ENCODE measurements at places on chromosomes 6 and 20.

GRCh38 chr6:108302386-108302785, 7.5 kb downstream of the AFG1L start:
- no peak for DNase-seq

GRCh38 chr20:17651760-17652388, 30.2 kb downstream of the RRBP1 start:
- DNase-seq, result no peak

DNA sequence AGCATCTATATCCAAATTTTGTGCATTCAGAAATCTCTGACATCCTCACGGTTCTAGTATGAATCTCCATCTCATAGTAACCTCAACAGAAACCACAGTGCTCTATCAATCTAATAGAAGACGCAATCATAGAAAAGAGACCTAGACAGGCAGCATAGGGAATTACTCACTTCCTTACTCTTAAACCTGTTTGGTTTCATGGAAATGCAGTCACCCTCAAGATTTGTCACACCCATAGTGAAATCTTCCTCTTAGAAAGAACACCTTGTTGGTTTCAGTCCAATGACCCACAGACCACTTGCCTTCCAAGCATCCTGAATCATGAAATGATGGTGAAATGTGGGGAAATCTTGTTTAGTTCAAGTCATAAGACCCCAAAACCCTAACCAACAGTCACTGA, 166.1 kb upstream of the PRDM1 start:
- no peak for DNase-seq

DNA sequence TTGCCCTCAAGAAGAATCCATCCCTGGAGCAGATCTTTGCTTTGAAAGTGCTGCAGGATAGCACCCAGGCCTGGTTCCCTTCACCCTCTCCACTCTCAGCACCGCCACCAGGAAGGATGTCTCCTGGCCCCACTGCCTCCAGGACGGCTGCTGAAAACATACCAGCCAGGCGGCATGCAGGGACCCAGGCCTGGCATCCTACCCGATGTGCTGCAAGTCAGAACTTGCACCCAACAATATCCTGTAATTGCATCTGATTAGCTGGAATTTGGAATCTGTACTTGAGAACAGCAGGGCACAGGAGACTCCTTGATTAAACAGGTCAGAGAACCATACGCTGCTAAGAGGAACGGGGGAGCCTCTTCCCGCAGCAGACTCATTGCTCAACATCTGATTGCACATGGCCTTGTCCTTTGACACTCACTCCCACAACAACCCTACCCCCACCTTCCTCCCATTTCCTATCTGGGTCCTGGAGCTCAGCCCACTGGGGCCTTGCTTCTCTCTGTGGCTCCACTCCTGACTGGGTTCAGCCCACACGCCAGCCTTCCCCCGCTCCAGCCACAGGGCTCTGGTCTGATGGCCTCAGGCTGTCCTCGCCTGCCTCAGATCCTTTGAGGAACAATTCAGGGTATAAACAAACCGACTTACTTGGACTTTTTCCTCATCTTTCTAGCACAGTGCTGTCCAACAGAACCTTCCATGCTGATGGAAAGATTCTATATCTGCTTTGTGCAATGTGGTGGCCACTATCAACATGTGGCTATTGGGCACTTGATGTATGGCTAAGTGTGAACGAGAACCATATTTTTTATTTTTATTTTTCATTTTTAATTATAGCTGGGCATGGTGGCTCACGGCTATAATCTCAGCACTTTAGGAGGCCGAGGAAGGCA, 78.0 kb downstream of the FGD2 start:
- DNase-seq, result peak; percentile 23

DNA sequence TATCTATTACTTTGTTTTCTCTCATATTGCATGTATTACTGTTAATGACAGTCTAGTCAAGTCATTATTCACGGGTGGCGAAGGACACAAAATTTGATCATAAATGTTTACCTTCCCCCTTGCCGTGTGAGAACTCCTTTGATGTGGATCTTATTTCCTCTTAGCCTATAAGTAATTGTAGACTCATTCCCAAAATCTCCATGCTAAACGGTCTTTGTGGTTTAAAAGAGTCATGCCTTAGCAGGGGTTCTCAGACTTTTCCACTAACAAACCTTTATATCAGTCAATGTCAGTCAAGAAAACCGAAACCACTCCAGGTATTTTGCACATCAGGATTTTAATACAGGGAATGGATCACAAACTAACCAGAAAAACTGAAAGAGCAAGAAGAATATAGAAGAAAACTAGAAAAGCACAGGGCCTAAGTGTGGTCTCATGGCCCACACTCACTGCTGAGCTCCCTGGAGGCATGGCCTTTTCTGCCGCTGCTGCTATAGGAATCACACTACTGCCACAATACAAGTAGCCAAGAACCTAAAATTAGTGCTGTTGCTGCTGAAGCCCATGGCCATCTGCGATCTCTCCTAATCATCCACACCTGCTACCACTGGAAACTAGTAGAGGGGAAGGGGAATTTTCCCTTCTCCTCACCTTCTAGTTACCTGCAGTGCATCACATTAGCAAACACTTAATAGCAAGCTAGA, 186.0 kb upstream of the POU3F2 start:
- no peak for DNase-seq

DNA sequence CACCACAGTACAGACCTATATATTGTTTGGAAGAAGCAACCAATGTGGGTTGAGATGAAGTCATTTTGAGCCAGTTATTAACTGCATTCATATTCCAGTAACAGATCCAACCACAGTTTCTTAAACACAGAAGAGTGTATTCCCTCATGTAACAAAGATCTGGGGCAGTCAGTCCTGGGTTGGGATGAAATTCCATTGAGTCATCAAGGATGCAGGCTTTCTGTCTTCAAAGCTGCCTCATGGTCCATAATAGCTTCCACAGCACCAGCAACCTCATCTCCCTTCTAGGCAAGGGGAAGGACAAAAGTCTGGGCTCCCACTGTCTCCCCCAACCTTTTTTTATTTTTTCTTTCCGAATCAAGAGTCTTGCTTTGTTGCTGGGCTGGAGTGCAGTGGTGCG, 2.9 kb upstream of the SOD2 start:
- no peak for DNase-seq

- DNase-seq, result no peak
Measured at GRCh38 chr20:10429443-10429981, 4.5 kb downstream of the MKKS start.

GRCh38 chr20:47027042-47027441, 132.4 kb downstream of the EYA2 start:
- DNase-seq, result no peak

GRCh38 chr20:58011106-58011946, 217.1 kb downstream of the ANKRD60 start:
- no peak for DNase-seq

GRCh38 chr6:52543262-52543661, 33.6 kb downstream of the TRAM2 start:
- no peak for DNase-seq

DNA sequence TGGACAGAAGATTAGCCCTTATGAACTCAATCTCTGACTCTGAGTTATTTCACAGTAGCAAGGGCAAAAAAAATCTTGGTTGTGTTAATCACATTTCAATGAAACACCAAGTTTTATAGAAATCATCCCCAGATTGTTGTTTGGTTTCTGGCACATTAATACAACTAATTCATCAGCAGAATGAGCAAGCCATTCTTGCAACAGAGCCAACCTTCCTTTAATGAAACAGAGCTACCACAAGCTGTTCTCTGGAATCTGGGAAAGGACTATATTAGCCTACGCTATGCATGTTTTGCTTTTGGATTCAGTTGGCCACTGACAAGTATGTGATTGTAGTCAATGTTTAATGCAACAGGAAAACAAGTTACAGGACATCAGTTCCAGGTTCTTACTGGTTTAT, 13.8 kb upstream of the POPDC3 start:
- DNase-seq, result no peak

- DNase-seq, result no peak
Measured at GRCh38 chr20:63371291-63371865, 10.2 kb upstream of the CHRNA4 start.

DNA sequence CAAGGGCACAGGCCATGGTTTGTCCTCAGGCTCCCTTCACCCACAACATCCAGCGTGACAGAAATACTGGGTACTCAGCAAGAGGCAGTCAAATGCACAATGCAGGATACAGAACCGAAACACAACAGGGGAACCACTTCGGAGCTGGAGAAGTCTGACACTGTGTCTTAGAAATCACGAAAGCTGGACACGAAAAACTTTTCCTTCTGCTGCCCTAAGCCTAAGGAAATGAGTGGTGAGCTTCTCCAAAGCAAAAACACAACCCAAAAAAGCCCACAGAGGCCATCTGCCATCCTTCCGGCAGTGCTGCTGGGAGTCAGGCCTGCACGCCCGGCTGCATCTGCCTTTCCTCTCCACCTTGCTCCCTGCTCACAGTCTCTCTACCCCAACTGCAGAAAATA, 106.3 kb downstream of the SLC23A2 start:
- no peak for DNase-seq

DNA sequence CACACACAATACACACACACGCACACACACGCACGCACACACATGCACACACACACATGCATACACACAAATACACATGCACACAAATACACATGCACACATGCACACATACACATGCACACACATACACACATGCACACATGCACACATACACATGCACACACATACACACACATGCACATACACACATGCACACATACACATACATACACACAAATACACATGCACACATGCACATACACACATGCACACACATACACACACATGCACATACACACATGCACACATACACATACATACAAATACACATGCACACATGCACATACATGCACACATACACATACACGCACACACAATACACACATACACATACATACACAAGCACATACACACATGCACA, 175.4 kb upstream of the RREB1 start:
- no peak for DNase-seq

DNA sequence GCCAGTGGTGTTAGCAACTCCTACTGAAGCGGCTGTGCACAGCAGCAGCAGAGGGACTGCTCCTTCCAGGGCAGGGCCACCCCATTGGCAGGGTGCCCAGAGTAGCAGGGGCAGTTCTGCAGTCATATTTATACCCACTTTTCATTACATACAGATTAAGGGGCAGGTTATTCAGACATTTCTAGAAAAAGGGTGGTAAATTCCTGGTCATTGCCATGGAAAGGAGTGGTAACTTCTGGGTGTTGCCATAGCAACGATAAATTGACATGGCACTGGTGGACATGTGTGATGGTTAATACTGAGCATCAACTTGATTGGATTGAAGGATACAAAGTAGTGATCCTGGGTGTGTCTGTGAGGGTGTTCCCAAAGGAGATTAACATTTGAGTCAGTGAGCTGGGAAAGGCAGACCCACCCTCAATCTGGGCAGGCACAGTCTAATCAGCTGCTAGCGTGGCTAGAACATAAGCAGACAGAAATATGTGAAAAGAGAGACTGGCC, 45.0 kb downstream of the IYD start:
- DNase-seq, result no peak

GRCh38 chr20:10282979-10283456, 64.4 kb downstream of the SNAP25 start:
- DNase-seq, result no peak

Data from bone marrow (tissue), 2 donors.